ENCODE measurements at places on chromosomes 7 and 10. TPM values are rescaled to one million over a fixed set of nuclear protein-coding genes. Genes with fewer than 3 reads are reported as not detected.

The HBP1 gene
- 19.9 TPM for total RNA-seq

DNA sequence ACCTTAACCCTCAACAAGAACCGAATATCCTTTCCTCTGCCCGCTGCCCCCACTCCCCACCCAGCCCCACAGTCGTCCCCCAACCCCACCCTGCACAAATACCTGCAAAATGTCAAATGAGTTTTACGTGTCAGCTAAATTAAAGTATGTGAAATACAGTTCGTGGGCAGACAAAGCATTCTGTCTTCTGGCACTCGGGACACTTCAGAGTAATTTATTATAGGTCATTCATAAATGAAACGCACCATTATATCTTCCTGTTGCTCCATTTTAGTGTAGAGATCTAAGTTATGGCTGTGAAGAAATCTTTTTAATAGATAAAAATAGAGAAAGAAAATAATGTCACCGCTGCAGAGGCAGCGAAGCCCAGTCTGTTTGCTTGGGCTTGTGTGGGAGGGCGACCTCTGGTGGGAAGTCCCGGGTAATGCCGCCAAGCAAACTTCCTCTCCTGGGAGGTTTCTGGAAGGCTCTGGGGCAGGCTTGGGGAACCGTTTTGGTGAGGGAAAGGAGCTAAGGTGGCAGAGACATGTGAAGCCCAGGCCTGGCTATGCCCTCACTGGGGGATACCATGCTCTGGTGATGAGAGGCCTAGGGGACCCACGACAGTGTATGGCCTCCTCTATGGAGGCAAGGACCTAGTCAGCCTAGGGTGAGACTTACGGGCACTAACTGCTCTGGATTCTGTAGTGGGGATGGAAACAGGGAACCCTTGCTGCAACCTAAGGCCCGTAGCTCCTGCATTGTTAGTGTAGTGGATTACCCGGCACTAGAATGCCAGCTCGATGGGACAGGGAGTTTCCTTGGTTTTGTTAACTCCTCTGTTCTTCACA lies 604.9 kb downstream of the LRMDA start:
- no peak overlapping the region for H3K4me3 ChIP-seq
- peaks cover 7% of the 10 kb centered on the region for H3K27me3 ChIP-seq
- no peaks in the 10 kb centered on the region for H3K36me3 ChIP-seq
- H3K4me1 ChIP-seq, result no peaks in the 10 kb centered on the region
- DNase-seq, result peak; percentile 55

DNA sequence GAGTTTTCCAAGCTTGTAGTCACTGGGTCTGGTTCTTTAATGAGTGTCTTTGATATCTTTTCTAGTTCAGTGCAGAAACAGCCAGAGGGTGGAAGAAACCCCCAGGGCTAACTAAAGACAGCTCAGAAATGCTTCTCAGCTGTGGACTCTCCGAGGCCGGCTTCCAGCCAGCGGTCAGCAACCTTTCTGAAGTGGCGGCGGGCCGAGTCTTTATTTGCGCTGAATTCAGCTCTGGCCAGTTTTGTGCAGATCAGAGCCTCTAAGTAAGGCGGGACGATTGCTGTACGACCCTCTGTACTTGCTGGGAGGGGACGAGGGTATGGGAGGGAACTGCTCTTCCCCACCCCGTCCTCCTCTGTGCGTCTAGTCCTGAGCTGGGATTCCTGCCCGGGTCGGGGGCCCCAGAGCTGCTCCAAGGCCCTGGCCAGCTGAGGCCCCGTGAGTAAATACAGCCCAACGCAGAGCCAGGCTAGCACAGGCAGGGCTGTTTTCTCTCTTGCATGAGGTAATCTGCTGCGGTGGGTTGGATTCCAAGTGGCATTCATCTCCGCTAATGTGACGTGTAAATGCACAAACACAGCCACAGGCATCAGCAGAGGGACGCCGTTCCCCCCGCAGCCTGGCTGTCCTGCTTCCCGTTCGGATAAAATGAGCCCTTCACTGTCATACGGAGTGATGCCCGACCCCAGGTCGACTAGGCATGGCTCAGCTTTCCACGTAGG lies 159.8 kb downstream of the PIP4K2A start:
- no peak overlapping the region for H3K27ac ChIP-seq
- no peak overlapping the region for H3K4me3 ChIP-seq
- no peak for DNase-seq
- H3K27me3 ChIP-seq, result no peaks in the 10 kb centered on the region
- no peaks in the 10 kb centered on the region for H3K4me1 ChIP-seq

DNA sequence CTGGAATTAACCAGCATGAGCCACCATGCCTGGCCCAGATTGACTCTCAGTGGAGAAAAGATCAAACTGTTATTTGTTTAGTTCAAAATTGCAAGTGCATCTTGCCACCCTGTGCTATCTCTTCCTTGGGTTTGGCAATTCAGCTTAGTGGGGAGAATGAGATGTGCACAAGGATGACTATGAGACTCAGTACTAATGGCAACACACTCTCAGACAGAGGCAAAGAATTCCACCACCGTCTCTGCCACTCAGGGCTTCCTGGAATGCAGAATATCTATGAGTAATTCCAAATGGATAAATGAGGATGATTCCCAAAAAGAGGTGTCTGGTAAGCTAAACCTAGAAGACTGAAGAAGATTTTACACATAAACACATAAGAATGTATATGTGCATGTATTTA lies 525.8 kb downstream of the NRG3 start:
- no peaks in the 10 kb centered on the region for H3K4me1 ChIP-seq
- no peak overlapping the region for H3K27ac ChIP-seq
- no peak for DNase-seq

DNA sequence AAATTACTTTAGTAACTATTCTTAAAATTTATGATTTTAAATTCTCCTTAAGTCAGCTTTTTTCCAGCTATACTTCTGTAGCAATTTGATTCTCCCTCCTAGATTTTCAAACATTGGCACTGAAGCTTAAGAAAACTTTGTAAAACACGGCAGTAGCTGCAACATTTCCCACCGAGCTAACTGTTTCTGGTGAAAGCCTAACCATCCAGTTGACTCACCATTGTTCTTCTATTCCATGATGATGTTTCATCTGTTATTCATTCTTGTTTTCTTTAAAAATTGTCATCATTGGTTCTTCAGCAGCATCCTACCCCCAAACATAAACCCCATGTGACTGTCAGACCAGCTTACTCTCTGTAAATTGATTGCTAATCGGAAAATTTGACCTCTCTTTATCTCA lies 312.3 kb downstream of the DGKB start:
- H3K36me3 ChIP-seq, result no peaks in the 10 kb centered on the region
- no peak for DNase-seq
- H3K27ac ChIP-seq, result no peak overlapping the region
- H3K4me1 ChIP-seq, result no peaks in the 10 kb centered on the region
- H3K4me3 ChIP-seq, result no peak overlapping the region

The CYP2E1 gene
- 0.49 TPM for total RNA-seq

- H3K4me1 ChIP-seq, result peaks cover 22% of the 10 kb centered on the region
- no peak for DNase-seq
- H3K27ac ChIP-seq, result no peak overlapping the region
- no peak overlapping the region for H3K4me3 ChIP-seq
- H3K36me3 ChIP-seq, result no peaks in the 10 kb centered on the region
- no peaks in the 10 kb centered on the region for H3K27me3 ChIP-seq
Measured at GRCh38 chr10:33235251-33235884, 99.1 kb downstream of the NRP1 start.

GRCh38 chr7:12805957-12806356 lies 118.5 kb downstream of the ARL4A start:
- no peaks in the 10 kb centered on the region for H3K27me3 ChIP-seq
- no peak overlapping the region for H3K4me3 ChIP-seq
- no peaks in the 10 kb centered on the region for H3K36me3 ChIP-seq
- H3K4me1 ChIP-seq, result peaks cover 9% of the 10 kb centered on the region
- DNase-seq, result peak; percentile 37

The C7orf57 gene
- not detected for total RNA-seq

The BUD23 gene
- 133 TPM for total RNA-seq

Data from A673 (cell line).